ENCODE measurements at places on chromosomes 5 and 9. TPM values are rescaled to one million over a fixed set of nuclear protein-coding genes. Genes with fewer than 3 reads are reported as not detected.

DNA sequence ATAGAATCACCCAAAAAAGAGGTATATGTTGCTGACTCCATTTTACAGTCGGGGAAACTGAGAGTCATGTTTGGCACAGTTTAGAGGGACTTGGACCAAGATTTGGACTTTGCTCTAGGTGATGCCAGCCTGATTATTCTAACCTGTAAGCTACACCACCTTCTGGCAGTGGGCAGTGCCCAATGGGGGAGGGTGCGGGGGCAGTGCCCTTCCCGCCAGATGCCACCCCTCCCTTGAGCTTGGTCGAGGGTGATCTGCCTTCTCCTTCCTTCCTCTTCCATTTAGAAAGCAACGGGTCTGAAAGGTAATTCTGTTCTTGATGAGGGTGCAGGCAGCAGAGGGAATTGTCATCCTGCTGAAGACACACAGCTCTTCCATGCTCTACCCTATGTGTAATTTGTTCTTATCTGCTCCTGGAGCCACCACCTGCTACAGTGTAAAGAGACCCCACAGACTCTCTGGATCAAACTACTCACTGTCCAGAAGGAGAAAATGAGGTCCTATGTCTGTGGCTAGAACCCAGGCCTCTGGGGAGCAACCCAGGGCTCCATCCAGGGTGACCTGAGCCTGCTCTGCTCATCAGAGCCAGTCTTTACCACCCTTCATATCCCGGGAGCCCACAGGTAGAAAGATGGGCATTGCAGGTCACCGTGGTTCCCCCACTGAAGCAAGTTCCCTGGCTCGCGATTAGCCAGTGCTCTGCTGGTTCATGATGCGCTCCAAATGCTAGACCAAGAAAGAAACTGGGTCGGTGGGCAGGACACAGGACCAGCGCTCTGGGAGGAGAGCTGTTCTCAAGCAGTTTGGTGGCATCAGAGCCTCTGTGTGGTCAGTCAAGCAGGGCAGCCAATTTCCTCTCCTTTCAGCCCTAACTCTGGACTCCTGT, 156.2 kb downstream of the RGS3 start:
- no peak for DNase-seq

DNA sequence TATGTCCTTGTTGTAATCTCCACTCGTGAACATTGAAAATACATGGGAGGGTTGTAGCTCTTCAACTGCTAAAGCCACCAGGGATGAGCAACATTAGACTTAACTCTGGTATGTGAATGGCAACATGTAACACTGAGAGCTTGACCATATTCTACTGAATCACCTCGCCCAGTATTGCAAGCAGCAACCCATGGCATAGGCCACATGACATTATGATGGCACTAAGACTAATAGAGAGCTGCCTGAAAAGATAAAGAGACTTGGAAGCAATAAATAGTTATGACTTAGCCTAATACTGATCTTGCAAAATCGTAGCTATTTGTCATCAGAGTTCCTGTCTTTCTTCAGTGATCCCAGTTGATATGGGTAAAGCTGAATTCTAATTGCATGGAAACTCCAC, 108.4 kb upstream of the NREP start:
- DNase-seq: no peak

Gene RETREG1
- total RNA-seq: 1.3 TPM

DNA sequence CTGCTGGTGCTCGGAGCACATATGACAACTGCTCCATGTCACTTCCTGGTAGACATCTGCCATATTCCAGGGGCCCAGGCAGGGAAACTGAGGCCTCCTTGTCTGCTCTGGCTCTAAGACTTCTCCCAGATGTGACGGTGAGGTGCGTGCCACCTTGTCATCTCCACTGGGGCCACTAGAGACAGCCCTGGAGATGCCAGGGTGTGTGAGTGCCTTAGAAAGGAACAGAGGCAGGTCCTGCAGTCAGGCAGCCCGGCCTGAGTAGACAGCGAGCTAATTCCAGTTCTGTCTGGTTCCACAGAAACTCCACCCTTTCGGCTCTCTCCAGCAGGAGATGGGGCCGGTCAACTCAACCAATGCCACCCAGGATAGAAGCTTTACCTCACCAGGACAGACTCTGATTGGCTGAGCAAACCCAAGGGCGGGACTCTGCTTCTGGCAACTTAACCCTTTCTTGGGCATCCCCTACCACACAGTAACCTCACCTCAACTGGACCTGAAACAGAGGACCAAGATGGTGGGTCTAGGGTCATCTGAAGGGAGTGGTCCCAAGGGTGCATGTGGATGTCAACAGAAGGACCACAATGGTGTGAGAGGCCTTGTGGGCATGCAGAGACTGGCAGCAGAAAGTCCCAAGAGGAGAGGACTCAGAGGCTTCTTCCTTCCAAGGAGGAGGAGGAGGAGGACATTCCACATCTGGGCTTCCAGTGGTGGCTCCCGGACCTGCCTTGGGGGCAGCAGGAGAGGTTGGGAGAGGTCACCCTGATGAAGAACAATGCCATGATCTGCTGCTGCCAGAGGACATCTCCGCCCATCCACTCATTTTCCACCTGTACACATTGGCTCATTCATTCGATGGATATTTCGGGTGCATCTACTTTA, 77.7 kb downstream of the RGS3 start:
- no peak for DNase-seq

GRCh38 chr5:110951373-110951791, 120.1 kb upstream of the TSLP start:
- peak; percentile 39 for DNase-seq

Gene TAF9
- total RNA-seq: 96.0 TPM

GRCh38 chr9:100222674-100223073, 123.6 kb downstream of the INVS start:
- peak; percentile 18 for DNase-seq

DNA sequence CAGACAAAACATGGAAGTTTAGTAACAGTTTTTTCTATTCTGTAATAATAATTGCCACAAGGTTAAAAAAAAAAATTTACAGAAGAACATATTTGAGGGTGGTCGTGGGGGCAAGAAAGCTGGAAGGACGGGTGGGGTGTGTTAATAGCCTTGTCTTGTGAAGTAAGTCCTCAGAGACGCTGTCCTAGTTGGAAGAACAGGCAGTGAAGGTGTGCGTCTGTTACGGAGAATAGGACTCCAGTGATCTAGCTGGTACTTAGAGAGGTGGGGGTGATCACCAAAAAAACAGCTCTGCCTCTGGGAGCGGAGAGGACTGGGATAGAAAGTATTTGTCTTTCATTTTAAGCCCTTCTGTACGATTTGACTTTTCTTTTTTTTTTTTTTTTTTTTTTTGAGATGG, 17.7 kb downstream of the ABL1 start:
- DNase-seq: no peak

- DNase-seq: no peak
Measured at GRCh38 chr5:67886761-67887160, 328.8 kb upstream of the PIK3R1 start.

Gene MARCOL
- total RNA-seq: not detected

- no peak for DNase-seq
Measured at GRCh38 chr5:170296935-170297588, 515 bp downstream of the LCP2 start.

GRCh38 chr5:76791461-76791860, 27.4 kb upstream of the F2RL1 start:
- DNase-seq: peak; percentile 15

Gene ACSL6
- total RNA-seq: 0.07 TPM

Gene DAB2
- 6.5 TPM for total RNA-seq

DNA sequence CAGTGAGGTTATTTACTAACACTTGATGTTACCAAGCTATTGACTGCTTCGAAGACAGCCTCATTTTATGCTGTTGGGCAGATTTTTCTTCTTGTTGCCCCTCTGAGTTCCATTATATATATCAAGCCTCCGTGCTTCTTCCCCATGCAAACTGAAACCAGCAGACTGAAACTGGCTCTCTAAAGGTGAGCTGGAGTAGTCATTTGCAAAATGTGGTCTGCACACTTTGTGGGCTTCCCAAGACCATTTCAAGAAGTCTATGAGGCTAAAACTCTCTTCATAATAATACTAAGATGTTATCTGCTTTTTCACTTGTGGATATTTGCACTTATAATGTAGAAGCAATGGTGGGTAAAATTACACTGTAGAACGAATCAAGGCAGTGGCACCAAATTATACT, 13.9 kb downstream of the SLC36A1 start:
- no peak for DNase-seq

GRCh38 chr9:36862206-36863145, 171.6 kb downstream of the PAX5 start:
- no peak for DNase-seq

Gene TTC1
- total RNA-seq: 53.1 TPM

Gene RARS1
- 116 TPM for total RNA-seq

Gene LCN2
- 2.6 TPM for total RNA-seq
